ENCODE measurements at places on chromosomes 3 and 15. TPM values are rescaled to one million over a fixed set of nuclear protein-coding genes. Genes with fewer than 3 reads are reported as not detected.

EIF5A2 gene
- 9.9 TPM for total RNA-seq

CGNL1 gene
- 12.0 TPM for total RNA-seq

SACM1L gene
- 36.8 TPM for total RNA-seq

PSTPIP1 gene
- not detected for total RNA-seq

PPP4R2 gene
- total RNA-seq, result 43.3 TPM

SCAANT1 gene
- not detected for total RNA-seq

RGMA gene
- total RNA-seq, result 7.0 TPM

LNP1 gene
- 2.9 TPM for total RNA-seq

GUCA1C gene
- not detected for total RNA-seq

ABHD6 gene
- 5.5 TPM for total RNA-seq

CHRM5 gene
- not detected for total RNA-seq

LMAN1L gene
- total RNA-seq, result not detected

GP9 gene
- not detected for total RNA-seq

LDHAL6B gene
- not detected for total RNA-seq

CD200 gene
- 42.0 TPM for total RNA-seq

CLDN16 gene
- not detected for total RNA-seq

PIF1 gene
- 5.8 TPM for total RNA-seq

BUB1B gene
- 5.0 TPM for total RNA-seq

WDR49 gene
- total RNA-seq, result not detected

GPR160 gene
- 3.1 TPM for total RNA-seq

GOLGA8O gene
- 0.18 TPM for total RNA-seq

TPRA1 gene
- total RNA-seq, result 63.5 TPM

CDHR4 gene
- total RNA-seq, result not detected

AP4E1 gene
- total RNA-seq, result 12.0 TPM

IGSF10 gene
- 3.4 TPM for total RNA-seq

TBC1D5 gene
- 34.5 TPM for total RNA-seq

CCK gene
- not detected for total RNA-seq

GHRL gene
- not detected for total RNA-seq

CYP1A2 gene
- not detected for total RNA-seq

ETV5 gene
- total RNA-seq, result 30.6 TPM

ZNF80 gene
- not detected for total RNA-seq

ANKUB1 gene
- total RNA-seq, result not detected

HAPLN3 gene
- total RNA-seq, result 1.4 TPM

TRIM42 gene
- not detected for total RNA-seq

VGLL3 gene
- total RNA-seq, result 74.9 TPM

PLA2G4E gene
- total RNA-seq, result not detected

PAQR5 gene
- total RNA-seq, result 6.5 TPM

GADL1 gene
- total RNA-seq, result not detected

CHRD gene
- 0.18 TPM for total RNA-seq

ADAMTSL3 gene
- 3.9 TPM for total RNA-seq

SSUH2 gene
- total RNA-seq, result not detected

MLF1 gene
- total RNA-seq, result 4.9 TPM

Data from cardiac atrium fibroblast (primary cell).